Left forelimb (tissue), 1 donor: ENCODE measurements at places on chromosomes 13 and 19.

- no peak for DNase-seq
Measured at GRCh38 chr19:5460748-5461147, 5.5 kb downstream of the ZNRF4 start.

DNA sequence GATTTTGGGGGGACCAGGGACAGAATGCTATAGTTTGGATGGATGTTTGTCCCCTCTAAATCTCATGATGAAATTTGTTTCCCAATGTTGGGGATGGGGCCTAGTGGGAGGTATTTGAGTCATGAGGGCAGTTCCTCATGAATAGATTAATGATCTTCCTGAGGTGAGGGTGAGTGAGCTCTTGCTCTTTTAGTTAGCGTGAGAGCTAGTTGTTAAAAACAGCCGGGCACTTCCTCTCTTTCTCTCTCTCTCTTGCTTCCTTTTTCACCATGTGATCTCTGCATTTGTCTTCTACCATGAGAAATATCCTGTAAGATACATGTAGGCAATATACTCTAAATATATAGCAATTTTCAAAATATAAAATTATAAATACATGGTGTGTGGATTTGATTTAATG lies 290.8 kb upstream of the PCDH9 start:
- DNase-seq: no peak

DNA sequence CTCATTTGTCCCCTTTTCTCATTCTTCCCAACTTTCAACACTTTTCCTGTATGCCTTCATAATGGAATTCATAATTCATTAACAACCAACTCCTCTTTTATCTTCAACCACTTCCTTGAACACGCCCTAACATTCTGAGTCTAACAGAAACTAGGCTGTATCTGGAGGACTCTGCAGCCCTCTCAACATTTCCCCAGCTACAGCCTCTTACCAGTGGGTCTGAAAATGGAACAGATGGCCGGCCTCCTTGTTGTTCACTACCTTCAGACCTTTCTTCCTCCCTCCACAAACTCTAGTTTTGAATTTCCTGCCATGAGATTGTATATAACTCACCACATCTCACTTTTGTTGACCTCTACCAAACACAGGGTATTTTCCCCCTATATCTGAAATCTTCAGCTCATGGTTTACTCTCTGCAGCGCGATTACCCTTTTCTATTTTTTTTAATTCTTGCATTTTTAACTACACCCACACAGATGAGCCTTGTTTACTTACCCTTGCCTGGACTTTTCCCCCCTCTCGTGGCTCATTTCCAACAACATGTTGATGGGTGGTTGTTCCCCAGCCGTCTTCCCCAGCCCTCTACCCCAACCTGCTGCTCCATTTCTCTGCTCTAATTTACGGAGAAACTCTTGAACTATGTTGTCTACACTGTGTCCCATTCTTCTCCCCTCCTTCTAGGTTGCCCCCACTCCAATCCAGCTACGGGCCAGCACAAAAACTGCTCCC lies 846 bp downstream of the ZNF790 start:
- DNase-seq: peak; percentile 63

DNA sequence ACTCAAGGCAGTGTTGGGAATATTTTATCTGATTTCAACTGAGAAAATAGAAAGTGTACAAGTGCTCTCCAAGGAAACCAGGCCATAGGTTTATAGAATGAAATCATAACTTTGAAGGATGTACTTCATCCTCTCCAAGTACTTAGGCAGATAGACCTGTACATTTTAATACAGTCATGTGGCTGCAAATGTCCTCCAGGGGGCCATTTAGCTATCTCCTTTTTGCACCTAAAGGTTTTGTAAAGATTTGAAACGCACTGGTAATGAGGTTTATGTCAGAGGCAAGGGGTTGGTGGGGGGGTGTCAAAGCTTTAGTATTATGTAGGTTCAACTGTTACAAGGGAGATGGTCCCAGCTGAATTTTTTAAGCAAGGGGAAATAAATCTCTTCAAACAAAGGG lies 364.4 kb downstream of the DCT start:
- DNase-seq: no peak

DNA sequence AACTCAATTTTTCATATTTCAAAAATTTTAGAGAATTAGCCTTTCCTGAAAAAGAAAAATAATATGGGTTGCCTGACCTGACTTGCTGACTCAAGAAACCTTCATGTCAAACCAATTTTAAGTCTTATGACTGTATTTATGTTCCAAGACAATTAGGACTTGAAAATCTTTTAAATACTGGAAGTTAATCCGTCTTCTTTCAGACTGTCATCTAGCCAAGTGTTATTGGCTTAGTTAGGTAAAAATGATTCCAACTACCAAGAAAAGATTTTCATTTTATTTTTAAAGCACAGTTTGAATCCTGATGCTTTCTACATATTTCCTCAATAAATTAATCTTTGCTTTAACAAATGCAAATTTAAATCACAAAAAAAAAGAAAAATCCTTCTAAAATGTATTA lies 337.6 kb downstream of the SLITRK6 start:
- no peak for DNase-seq

GRCh38 chr13:113588394-113589111 lies 4.0 kb downstream of the TFDP1 start:
- DNase-seq: no peak

- peak; percentile 85 for DNase-seq
Measured at GRCh38 chr19:41226053-41226873, 7.2 kb downstream of the AXL start.

GRCh38 chr19:45506246-45506988 lies 862 bp upstream of the VASP start:
- peak; percentile 93 for DNase-seq

- no peak for DNase-seq
Measured at GRCh38 chr19:1630012-1630411, 22.4 kb downstream of the TCF3 start.

GRCh38 chr13:110231348-110232047 lies 75.5 kb downstream of the COL4A1 start:
- DNase-seq: no peak

DNA sequence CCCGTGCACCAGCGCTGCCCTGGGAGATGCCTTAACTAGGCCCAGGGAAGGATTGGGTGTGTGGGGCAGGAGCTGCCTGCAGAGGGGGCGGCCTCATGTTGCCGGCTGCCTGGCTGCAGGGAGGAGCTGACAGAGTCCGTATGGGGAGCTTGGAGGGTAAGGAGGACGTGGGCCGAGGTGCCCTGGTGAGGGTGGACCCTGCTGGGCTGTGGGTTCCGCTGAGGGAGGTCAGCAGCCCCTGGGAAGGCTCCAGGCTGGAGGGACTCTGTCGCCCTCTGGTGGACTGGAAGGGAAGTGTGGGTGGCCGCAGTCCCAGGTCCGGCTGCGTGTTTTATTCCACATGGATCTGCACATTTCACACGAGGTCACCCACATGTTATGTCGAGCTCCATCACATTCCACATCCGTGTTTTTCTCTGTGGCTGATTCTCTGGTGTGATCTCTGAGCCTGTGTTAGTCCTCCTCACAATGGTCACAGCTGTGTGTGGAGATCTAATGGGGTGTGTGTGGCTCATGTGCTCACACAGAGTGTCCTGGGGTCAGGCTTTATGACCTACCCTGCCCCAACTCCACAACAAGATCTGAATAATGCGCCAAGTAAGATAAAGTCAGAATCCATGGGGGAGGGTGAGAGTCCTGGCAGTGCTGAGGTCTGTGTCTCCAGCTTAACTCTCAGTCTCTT lies 1.8 kb upstream of the CEACAM8 start:
- DNase-seq: no peak

DNA sequence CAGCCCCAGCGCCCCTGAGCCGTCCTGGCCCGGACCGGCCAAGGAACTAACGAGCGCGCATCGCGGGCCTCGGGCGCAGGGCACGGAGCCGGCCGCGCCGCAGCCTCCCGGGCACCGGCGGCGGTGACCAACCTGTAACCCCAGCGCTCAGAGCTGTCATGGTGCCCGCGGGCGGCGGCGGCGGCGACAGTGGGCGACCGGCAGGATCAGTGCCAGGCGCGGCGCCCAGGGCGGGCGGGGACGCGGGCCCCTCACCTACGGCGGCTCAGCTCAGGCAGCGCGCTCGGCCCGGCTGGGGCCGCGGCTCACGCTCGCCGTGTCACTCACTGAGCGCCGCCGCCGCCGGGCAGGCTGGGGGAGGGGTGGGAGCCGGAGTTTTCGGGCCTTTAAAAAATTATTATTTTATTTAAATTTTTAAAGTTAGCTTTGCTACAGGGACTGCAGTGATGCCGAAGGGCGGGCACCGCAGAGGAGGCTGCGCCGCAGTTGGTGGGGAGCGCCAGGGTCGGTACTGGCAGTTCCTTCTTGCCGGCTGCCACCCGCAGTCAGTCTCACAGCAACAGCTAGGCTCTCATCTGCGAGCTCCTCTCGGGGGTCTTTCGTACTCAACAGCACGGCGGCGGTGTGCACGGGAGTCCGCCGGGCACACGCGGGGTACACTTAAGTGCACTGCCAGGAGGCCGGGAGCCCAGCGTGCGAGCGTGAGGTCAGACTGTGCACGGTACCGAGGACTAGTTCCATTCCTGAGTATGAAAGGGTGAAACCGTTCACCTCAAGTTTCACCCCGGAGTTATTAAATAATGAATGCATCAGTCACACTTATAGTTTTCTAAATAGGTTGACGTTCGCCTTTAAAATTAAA lies at the start of gene NALCN:
NALCN (minus strand) TSS at position 328 of the 862 bp plus-strand sequence. CDS start 17,382 bp downstream, outside the sequence.
- DNase-seq: peak; percentile 68

DNA sequence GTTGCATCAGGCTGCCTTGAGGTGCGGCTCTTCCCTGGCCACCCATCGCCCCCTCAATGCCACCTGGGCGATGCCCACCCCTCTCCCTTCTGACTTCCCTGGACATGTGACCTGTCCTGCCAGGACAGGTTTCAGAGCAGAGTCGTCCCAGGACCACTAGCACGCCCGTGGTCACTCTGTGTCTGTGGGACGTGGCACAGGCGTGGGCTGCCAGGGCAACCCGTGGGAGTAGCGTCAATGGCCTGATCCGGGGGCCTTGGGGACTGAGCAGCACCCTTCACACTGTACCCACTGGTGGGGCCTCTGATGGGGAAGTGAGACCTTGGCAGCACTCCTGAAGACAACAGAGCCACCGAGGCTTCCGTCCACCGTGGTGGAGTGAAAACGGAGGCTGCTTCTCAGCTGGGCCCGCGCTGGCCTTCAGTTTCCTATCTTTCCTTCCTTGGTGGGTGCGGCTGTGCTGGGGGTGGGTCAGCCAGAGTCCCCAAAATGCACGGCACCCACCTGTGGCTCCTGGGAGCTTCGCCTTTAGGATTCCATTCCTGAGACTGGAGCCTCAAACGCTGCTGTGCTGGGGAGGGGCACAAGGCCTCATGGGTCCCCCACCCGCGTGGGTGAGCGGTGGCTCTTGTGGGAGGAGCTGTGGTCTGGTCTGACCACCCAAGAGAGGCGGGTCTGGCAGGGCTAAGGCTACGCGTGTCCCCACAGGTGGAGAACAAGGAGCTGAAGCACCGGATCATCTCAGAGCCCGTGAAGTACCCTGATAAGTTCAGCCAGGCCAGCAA lies 26.7 kb upstream of the TMEM255B start:
- no peak for DNase-seq

GRCh38 chr13:46624353-46624752 lies 71.4 kb downstream of the LRCH1 start:
- no peak for DNase-seq

DNA sequence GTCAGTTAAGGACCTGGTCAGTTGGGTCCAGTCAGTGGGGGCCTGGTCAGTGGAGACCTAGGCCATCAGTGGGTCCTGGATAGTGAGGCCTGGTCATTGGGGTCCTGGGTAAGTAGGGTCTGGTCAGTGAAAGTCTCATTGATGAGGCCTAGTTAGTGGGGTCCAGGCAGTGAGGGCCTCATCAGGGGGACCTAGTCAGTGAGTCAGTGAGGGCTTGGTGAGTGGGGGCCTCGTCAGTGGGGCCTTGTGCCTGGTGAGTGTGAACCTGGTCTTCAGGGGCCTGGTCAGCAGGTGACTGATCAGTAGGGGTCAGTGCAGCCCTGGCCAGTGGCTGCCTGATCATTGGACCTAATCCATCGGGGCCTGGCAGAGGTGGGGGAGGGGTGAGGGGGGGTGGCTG lies 42.6 kb upstream of the TPM4 start:
- DNase-seq: no peak

GRCh38 chr19:27964185-27964584 lies 1248.8 kb downstream of the UQCRFS1 start:
- DNase-seq: no peak
